Urinary bladder (tissue), 4 donors: ENCODE measurements at places on chromosomes 2 and 18. TPM values are rescaled to one million over a fixed set of nuclear protein-coding genes. Genes with fewer than 3 reads are reported as not detected.

GRCh38 chr18:4106407-4107033, 348.6 kb downstream of the DLGAP1 start:
- no peak for DNase-seq

GRCh38 chr2:120238728-120239487, 13.7 kb upstream of the RALB start:
- DNase-seq: no peak

DNA sequence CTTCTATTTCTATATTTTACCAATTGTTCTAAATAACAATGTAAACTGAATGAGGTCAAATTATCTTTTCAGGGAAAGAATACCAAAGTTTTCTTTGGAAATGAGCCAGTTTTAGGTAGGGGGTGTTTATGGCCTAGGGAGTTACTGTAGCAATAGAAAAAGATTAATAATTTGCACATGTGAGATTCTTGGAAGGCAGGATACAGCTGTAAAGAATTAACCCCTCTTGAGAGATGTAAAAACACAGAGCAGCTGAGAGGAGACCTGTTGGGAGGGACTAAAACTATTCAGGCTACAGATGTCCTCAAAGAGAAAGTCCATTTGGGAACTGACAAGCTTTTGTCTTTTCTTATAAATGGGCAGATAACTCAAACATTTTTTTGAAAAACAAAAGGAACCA, 182.2 kb downstream of the FIGN start:
- DNase-seq: no peak

DNA sequence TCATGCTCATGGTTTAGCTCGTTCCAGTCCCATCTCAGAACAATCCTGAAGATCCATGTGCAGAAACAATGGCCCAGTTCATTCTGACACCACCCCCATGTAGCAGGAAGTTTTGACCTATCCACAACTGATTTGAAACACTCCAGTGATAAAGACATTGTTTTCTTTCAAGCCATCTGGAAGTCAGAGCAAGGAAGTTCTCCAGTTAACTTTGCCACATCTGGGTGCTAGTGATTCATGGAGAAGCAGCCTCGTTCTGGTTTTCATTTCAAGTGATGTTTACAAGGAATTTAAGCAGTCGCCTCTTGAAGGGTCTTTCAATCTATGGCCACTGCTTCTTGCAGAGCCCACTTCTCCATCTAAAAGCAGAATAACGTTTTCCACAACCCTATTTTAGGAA, 36.6 kb upstream of the TWIST2 start:
- DNase-seq: no peak

DNA sequence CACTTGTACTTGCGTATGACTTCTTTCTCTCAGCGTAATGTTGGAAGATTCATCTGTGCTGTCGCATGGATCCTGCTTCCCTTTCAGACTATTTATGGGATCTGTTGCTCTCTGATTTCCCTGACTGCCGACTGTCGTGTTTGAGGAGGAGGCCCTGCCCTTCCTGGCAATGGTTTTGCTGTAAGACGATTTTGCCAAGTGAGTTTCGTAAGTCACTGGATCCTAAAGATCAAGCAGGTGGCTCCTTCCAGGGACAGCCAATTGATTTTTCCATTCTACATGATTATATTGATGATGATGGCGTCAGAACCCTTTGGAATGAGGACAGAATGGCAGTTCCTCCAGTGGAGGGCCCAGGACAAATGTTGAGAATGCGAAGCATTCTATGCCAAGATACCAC, 8.7 kb upstream of the B3GNT2 start:
- no peak for DNase-seq

DNA sequence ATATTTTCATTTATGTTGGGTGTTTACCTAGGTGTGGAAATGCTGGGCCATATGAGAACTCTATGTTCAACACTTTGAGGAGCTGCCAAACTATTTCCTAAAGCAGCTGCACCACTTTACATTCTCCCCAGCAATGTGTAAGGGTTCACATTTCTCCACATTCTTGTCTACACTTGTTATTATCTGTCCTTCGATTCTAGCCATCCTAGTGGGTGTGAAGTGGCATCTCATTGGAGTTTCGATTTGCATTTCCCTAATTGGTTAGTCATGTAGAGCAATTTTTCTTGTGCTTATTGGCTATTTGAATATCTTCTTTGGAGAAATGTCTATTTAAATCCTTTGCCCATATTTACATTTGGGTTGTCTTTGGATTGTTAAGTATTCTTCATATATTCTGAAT, 21.9 kb downstream of the RNF144A start:
- DNase-seq: no peak

GRCh38 chr2:217614498-217614897, 388.3 kb downstream of the TNS1 start:
- DNase-seq: no peak

DNA sequence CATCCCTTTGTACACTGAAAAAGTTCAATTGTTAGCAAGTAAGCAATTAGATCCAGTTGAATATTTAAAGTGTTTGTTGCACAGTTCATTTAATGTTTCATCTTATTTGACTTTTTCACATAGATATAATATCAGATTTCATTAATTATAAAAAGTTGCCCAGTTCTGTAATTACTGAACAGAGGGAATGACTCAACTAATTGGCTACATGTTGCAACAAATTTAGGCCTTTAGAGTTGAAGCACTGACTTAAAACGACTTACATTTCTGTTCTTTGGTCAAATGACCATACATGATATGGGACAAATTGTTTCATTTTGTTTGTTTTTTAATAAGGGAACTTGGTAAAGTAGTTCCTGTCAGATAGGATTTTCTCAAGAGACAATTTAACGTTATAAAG, 68.5 kb upstream of the FAM117B start:
- DNase-seq: no peak

DNA sequence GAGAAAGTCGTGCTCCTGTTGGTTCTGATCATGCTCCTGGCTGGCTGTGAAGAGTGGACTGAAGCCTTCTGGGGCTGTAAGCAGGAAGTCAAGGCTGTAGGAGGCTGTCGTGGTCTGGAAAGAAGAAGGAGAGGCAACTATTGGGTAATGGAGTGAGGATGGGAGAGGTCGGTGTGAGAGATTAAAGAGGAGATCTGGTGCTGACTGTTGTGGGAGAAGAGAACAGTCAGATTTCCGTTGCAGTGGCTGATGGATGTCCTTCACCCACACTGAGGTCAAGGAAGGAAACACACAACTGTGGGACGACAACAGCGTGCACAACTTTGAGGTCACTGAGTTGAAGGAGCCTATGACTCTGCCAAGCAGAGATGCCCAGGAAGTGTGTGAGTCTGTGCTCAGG, 2.8 kb upstream of the PSMD1 start:
- no peak for DNase-seq

- no peak for DNase-seq
These were observed 54.3 kb downstream of the ST3GAL5 start for GRCh38 chr2:85834466-85834865.

DNA sequence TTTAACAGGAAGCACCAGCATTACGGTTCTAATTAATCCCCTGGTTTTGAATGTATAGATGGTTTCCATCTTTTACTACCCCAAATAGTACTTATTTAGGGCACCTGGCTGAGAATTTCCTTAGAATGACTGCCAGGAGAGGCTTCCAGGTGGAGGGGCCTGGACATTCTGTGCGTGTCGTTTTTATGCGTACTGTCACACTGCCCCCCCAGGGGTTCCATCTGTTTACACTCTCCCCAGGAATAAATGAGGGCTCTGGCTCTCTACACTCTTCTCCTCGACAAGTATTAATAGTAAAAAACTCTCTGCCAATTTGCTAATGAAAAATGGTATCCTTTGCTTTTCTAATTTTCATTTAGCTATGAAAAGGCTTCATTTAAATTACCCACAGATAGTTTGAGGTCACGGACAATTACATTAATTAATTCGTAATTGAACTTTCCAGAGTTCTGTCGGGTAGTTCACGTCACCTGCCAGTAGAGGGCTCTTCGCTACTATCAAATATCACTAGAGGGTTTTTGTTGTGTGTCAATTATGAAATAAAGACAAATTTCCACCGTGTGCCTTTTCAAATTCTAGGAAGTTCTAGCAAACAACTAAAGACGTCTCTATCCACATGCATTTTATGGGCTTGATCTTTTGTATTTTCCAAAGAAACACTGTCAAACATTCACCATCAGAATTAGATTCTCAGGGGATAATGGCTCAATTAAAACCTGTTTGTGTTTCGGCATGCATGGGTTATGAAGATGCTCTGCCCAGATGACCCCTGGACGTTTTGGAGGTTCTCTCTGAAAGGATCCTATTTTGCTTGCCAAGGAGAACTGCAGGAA, 88.8 kb upstream of the ASB18 start:
- no peak for DNase-seq

DNA sequence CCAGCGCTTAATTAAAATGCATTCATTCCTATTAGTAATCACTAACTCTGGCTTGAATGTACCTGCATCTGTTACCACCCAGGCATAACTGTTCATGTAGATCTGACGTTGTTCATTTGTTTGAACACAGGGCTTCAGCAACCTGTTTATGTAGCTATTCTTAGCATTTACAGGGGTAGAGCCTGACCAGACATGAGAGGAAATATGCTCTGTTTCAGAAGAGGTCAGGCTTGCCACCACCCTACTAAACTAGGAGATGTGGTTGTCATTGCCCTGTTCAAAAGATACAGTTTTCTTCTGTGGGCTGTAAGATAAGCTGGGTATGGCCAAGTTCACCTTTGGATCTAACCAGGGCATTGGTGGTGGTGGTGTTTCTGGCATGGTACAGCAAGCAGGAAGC, 8.8 kb downstream of the MGAT5 start:
- DNase-seq: no peak

DNA sequence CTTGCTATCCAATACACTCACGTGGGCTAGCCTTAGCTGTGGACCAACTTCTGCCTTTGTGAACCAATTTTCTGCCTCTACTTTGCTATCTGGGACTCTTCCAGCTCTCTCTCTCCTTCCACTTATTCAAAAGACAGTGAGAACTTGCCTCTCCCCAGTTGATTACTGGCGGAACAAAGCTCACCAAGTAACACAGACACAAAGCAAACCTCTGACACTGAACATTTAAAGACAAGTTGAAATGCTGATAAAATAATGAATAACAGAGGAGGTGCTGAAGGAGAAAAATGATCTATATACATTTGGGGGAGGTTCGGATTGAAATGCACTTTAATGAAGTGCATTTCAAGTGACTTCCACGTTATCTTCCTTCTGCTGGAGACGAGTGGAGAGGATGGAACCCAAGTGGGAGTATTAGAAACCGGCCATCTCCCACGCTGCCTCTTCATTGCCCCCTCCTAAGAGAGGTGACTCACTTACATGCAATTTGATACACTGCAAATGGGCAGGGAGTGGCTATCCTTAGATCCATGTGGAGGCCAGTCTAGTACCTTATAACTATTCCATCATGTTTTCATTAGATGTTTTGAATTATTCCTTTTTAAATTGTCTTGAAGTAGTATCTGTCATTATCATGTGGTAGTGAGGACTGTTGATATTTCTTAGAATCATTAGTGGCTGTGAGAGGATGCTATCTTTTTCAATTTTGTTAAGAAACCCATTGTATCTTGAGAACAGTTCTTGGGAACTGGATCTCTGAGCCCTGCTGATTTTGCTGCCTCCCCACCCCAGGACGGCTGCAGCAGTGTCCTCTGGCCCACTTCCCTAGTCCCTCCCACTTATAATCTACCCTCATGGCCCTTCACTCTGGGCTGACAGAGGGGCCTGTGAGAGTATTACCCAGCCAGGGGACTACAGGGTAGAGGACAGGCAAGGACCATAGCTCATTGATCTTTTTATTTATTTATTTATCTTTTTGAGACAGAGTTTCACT, 6.0 kb upstream of the GLI2 start:
- DNase-seq: peak; percentile 52

- no peak for DNase-seq
These were observed 288.2 kb downstream of the IKZF2 start for GRCh38 chr2:212863185-212863588.

DNA sequence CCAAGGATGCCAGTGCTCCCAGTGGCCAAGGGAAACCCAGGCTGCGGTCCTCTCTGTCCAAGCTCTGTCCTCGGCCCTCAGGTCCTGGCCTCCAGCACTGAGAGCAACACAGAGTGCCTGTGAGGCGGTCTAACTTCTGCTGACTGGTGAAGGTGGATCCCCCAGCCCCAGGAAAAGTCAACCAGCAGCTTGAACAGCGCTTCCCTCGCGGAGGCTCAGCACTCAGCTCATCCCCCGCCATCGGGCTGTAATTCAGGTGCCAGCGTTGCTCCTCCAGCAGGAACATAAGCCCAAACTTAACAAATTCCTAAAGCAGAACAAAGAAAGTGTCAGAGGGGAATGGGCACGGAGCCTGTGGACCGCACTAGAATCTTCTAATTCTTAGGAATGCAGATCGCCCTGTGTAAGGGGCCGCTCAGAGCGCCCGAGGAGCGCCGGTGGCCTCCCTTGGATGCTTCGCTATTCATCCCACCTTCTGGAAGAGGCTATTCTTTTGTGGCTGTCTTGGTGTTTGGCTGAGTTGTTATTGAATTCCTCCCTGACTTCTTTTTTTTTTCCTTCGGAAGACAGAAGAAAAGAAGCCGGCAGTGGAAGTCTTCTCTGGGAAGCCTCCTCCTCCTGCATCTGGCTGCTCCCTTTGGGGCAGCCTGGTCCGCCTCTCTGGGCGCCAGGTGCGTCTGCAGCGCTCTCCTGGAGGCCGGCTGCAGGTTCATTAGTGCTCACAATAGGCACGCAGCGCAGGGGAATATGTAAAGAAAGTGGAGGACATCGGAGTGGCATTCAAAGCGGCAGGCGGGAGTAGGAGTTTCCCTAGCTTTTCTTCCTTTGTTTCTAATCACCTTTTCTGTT, 905.6 kb downstream of the TSN start:
- no peak for DNase-seq

- no peak for DNase-seq
These were observed 216.9 kb downstream of the UXS1 start for GRCh38 chr2:105977212-105977611.

DNA sequence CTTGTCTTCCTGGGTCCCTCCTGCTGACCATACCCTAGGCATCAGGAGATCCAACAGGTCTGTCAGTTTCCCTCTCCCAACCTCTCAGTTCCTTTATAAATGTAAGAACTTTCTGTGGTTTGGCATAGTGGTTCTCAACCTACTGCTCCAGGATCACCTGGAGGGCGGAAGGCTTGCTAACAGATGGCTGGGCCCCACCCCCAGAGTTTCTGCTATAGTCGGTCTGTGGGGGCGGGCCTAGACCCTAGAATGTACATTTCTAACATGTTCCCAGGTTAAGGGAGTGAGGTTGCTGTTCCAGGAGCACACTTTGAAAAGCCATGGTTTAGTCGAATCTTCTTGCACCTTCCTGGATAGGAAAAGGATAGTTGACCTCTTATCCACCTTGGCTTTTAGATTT, 37.0 kb downstream of the HK2 start:
- no peak for DNase-seq

- no peak for DNase-seq
These were observed 962.7 kb downstream of the BCL11A start for GRCh38 chr2:59590798-59591197.

Gene ESPNL
- 3.5 TPM for total RNA-seq

Gene NGEF
- total RNA-seq: 4.1 TPM

Gene NEB
- 79.5 TPM for total RNA-seq

Gene EIF2B4
- total RNA-seq: 11.2 TPM

Gene IL18R1
- total RNA-seq: 3.3 TPM

Gene RAD51AP2
- 0.26 TPM for total RNA-seq

Gene PTPRN
- total RNA-seq: 1.0 TPM

Gene IL1R2
- 0.37 TPM for total RNA-seq

Gene MAIP1
- total RNA-seq: 14.4 TPM

Gene KLHL30
- 1.8 TPM for total RNA-seq

Gene ALK
- total RNA-seq: 1.0 TPM
